Effector CD4-positive, alpha-beta T cell (primary cell): ENCODE measurements at places on chromosomes 7 and 10.

- DNase-seq = no peak
Measured at GRCh38 chr10:131062621-131063260, 248.8 kb downstream of the TCERG1L start.

GRCh38 chr10:102581981-102582580 lies 62.2 kb upstream of the TRIM8 start:
- DNase-seq = no peak

GRCh38 chr7:17022920-17023319 lies 141.1 kb upstream of the AGR3 start:
- no peak for DNase-seq

- DNase-seq = no peak
Measured at GRCh38 chr10:2978111-2978510, 89.2 kb upstream of the PFKP start.

- no peak for DNase-seq
Measured at GRCh38 chr7:49791088-49791741, 17.8 kb downstream of the VWC2 start.

DNA sequence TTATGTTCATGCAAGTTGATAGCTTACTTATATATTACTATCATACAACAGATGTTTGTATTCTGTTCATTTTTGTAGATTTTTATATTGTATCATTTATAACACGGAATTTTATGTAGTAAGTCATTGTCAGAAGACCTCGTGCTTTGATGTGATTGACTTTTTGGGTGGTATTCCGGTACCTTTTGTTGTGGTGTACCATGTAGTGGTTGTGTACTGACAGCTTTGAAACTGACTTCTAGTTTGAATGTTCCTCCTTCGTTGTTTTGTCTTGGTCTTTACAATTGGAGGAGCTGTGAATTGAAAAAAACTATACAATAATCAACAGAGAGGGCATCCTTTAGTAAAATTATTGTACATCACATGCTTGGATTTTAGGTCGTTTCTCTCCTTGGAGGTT lies 61.5 kb downstream of the WAC start:
- peak; percentile 12 for DNase-seq

DNA sequence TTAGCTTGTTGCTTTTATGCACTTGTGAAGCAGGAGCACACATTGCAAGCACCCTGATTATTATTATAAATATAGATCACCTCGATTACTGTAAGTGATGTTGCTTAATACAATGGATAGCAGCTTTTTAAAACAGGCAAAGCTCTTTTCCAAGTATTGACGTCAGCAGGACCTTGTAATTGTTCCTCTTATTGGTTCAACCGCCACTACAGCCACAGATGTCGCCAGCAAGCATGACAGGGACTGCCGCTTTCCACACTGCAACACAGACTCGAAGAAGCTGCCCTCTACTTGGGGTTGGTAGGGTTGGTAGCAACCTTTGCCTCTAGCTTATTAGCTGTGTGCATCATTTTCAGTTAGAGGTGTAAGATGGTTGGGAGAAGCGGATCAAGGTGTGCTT lies 167.6 kb downstream of the ZNF365 start:
- DNase-seq = no peak

DNA sequence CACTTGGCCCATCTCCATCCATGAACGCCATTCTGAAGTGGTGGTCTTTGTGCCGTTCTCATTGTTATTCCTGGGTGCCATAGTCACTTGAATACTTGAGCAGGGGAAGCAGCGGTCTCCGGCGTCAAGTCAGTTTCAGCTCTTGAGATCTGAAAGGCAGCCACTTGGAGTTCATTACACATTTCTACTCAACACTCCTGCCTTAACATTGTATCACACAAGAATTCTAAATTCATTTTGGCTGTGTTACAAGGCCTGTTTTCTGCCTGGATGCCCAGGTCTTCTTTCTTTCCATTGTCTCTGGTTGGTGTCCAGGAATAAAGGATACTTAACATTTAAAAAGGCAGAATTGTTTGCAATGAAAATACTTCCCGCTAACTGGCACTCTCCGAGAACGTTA lies 69.0 kb upstream of the RAB11FIP2 start:
- DNase-seq = no peak

DNA sequence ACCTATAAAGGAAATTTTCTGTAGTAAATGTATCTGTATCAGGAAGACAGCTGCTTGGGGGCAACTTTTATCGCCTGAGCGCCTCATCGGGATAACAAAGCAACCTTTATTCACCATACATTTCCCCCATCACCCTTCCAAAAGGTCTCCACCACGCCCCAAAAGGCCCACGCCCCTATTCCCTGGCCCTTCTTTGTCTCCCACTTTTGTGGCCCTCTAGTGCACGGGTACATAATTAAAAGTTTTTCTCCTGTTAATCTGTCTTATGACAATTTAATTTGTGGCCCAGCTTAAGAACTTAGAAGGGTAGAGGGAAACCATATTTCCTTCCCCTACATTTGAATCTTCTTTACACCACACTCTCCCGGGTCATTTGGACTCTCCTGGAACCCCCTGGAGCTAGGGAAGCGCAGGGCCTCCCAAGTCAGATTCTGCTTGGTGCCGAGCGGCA lies 625 bp downstream of the RP9 start:
- DNase-seq = no peak

DNA sequence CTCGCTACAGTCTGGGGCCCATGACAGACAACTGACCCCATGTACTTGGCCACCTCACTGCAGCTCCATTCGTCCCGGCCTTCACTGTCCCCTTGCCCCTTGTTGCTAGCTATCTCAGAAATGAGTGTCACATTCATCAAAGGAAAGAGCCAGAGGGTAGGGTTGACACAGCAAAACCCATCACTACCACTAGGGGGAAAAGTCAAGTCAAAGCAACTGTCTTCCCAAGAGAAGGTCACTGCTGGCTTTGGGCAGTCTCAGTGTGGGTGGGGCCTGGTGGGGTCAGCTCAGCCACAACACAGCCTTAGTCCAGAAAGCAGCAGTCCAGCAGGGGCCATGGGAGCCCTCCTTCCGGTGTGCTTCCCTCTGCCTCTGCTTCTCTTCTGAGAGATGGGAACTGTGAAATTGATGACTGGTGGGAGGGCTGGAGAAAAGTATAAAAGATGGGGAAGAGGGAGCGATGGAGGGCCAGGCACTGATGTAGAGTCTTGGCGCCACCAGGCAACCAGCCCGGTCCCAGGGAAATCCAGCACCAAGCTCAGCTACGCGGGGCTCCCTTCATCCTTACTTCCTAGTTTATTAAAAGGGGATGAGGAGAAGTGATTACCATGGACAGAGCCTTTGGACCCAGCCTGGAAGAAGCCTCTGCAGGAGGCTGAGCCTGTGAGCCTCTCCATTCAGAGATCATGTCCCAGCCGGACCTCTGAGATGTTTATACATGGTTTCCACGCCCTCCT lies 58.0 kb downstream of the PLXNA4 start:
- DNase-seq = no peak

DNA sequence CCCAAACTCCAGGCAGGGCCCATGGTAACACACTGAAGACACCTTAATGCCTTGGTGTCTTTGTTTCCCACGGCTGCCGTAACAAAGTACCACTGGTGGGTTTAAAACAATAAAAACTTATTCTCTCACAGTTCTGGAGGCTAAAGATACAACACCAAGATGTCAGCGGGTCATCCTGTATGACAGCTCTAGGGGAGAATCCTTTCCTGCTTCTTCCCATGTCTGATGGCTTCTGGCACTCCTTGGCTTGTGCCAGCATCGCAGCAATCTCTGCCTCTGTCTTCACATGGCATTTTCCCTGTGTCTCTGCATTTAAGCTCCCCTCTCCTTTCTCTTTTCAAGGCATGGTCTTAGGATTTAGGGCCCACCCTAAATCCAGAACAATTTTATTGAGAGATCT lies 33.1 kb downstream of the PRSS2 start:
- no peak for DNase-seq

- no peak for DNase-seq
Measured at GRCh38 chr7:17620566-17620965, 319.7 kb downstream of the SNX13 start.

DNA sequence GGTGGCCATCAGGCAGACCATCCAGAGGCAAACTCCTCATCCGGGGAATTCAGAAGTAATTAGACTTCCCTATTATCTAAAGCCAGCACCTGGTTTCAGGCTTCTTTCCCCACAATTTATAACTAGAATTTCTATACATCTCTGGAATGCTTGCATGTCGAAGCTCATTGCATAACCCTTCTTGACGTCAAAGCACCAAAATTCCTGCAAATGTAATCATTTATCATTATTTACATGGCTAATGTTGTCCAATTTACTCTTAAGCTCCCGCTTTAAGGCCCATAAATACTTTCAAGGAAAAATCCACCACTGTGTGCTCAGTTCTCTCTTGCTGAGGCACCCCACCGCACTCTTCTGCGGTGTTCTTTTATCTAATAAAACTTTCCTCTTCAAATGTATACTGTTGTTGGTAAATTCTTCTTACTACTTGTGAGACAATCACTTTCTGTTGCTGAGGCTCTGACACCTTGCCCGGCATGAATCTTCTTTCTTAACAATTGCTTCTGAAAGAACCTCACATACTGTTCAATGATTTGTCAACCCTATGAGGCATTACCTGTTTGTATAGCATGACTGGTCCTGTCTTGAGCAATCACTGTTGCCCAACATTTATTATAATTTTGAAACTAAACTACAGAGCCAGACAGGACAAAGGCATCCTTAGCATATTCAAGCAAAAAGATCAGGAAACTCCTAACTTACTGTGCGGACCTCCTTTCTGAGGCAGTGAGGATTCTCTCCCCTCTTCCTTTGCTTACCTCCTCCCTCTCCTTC lies 17.4 kb upstream of the GPR141 start:
- no peak for DNase-seq

DNA sequence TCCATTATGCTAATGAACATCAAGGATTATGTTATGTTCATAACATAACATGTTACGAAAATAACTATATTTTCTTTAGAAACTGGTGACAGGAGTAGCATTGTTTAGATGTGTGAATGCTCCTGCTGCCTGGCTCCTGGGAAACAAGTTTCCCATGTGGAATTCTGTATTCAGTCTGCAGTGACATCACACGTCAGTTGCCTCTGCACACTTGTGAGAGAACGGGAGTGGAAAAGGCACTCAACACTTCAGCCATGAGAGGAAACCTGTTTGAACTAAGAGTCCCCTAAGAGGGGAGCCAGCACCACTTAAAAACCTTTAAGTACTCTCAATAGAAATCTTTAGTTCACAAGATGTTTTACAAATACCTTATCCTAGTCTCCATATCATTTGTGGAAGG lies 140.3 kb upstream of the FAM20C start:
- DNase-seq = no peak

GRCh38 chr7:39465055-39465929 lies 100.9 kb upstream of the YAE1 start:
- DNase-seq = no peak

GRCh38 chr10:131571865-131572264 lies 260.3 kb upstream of the TCERG1L start:
- no peak for DNase-seq

- no peak for DNase-seq
Measured at GRCh38 chr10:103747193-103747865, 108.0 kb downstream of the SH3PXD2A start.

- no peak for DNase-seq
Measured at GRCh38 chr7:152313217-152313616, 122.6 kb downstream of the KMT2C start.

DNA sequence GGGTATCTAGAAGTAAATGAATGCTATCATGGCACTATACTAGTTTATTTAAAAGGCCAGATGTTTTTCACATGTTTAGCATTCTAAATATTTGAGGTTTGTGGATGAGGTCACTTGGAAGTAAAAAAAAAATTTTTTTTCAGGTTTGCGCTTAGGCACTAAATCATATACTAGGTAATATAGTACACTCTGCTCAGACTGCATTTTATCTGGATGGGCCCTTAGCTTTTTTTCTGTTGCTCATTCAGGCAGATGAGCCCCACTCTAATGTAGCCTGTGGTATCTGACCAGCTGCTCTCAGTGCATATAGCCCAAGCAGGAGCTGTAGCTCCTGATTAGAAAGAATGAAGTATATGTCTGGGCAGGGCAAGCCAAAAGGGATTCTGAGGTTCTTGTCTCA lies 210.1 kb downstream of the AUTS2 start:
- DNase-seq = no peak

- DNase-seq = no peak
Measured at GRCh38 chr7:17942231-17942630, 1.9 kb upstream of the SNX13 start.

GRCh38 chr7:84647797-84648757 lies 453.5 kb upstream of the SEMA3A start:
- no peak for DNase-seq

DNA sequence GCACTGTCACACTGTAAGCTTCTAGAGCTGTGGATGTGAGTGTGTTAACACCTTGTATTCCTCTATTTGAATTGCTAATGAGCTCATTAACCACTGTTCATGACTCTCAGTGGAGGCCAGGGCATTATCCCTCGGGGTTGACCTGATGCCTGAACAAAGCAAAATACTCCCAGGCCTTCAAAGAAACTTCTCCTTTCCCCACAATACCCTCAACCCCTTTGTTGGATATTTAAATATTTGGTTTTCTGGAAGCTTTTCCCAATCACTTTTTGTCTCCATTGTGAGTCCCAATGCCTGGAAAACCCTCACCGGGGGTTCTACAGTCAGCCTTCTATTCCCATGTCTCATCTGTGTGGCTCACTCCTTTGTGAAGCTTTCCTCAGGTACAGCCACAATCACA lies 780.1 kb downstream of the PHTF2 start:
- DNase-seq = no peak

DNA sequence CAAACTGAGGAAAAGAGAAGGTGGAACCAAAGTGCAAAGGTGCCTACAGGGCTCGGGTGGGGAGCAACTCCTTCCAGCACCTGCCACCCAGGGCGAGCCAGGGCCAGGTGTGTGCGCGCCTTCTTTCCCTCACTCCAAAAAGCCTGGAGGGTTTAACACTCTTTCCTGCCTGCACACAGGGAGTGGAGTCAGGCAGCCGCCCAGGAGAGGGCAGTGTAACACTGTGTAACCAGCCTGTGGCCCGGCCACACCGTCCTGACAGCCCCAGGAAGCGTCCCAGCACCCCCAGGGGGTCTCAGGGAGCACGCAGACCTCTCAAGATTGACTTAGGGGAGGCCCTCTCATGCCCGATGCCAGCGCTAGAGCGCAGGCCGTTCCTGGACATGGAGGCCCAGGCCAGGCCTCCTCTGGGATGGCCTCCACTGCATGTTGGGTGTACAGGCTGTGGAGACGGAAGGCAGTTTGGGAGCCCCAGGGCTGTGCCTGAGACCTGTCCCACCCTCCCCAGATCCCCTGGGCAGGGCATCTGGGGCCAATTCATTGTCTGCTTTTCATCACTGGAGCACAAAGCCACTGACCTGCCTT lies 13.4 kb downstream of the BRI3 start:
- no peak for DNase-seq

- DNase-seq = no peak
Measured at GRCh38 chr10:36942616-36943015, 182.8 kb upstream of the ANKRD30A start.

GRCh38 chr7:117645481-117646165 lies 165.8 kb downstream of the CFTR start:
- no peak for DNase-seq

GRCh38 chr7:2710286-2710655 lies 22.3 kb downstream of the AMZ1 start:
- peak; percentile 68 for DNase-seq

GRCh38 chr7:73770002-73770859 lies at the start of gene CLDN3:
CLDN3 (minus strand) TSS chr7:73770270; CDS start chr7:73770049, 221 bp downstream.
- DNase-seq = no peak

GRCh38 chr10:43076876-43077420 lies at the start of gene RET:
RET (plus strand) TSS chr10:43077069; CDS start chr10:43077259, 190 bp downstream.
- DNase-seq = no peak

- no peak for DNase-seq
Measured at GRCh38 chr7:121957626-121958025, 84.7 kb downstream of the PTPRZ1 start.
